ENCODE measurements at places on chromosomes 13 and 19. TPM values are rescaled to one million over a fixed set of nuclear protein-coding genes. Genes with fewer than 3 reads are reported as not detected.

GRCh38 chr19:12956446-12957388 is at the start of gene GADD45GIP1:
GADD45GIP1 (minus strand) TSS chr19:12957223; CDS start chr19:12957212, 11 bp downstream.
- peak; percentile 81 for DNase-seq

ADGRE1 gene
- total RNA-seq, result not detected

- DNase-seq, result no peak
These were observed at the start of gene CCDC70 for GRCh38 chr13:51861723-51862300. CCDC70 (plus strand) TSS chr13:51861969; CDS start chr13:51865412, 3,443 bp downstream.

NAPSA gene
- total RNA-seq, result 0.36 TPM

All from cerebellum (tissue), 4 donors.